ENCODE measurements at places on chromosomes 2 and 18.

GRCh38 chr2:222490131-222490530 is 65.8 kb downstream of the SGPP2 start:
- no peak for DNase-seq

DNA sequence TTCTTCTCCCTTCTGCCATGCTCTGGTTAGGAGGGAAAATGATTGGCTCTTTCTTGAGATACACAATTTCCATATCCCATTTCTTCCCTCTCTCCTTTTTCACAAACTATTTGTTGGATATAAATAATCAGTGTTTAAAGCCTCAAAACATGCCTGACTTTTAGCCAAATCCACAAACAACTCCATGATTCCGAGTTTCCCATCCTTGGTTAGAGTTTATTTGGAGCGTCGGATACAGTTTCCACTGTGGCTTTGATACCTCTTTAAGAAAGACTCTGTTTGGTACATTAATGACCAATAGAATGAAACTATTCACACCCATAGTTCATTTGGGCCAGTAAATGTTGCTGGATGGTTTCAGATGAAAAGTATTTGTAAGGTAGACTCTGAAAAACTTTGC is 5.9 kb upstream of the FHL2 start:
- no peak for DNase-seq

DNA sequence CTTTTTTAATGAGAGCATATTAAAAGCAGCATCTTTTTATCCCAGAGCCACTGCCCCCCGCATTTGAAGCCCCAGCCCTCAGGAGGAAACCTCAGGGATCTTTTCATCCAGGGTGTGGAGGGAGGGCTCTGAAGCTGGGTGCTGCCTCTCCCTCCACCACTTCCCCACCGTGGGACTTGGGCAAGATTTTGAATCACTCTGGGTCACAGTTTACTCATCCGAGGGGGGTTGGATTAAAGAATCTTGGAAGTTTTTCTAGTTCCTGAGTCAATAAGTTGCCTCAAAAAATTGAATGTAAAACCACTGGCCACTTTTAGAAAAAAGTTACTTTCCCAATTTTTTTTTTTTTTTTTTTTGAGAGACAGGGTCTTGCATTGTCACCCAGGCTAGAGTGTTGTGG is 62.0 kb upstream of the ANKRD44 start:
- DNase-seq = no peak

DNA sequence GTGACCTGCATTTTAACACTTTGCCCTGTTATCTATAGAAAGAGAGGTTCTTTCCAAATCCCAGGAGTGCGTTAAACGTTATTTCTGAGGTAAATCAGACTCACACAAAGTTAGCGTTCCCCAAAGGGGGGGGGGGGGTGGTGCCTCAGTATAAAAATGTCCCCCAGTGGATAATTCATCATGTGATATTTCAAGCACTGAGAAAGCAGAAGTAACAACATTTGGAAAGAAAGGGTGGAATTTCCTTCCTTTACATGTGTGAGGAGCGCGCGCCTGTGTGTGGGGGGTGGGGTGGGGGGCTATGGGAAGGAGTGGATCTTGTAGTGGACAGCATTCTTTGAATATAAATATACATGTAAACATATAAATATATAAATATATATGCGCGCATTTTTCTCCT is 630.9 kb downstream of the NYAP2 start:
- no peak for DNase-seq

GRCh38 chr2:104849618-104850141 is 4.2 kb upstream of the POU3F3 start:
- DNase-seq = no peak

- no peak for DNase-seq
These were observed 29.1 kb upstream of the ALK start for GRCh38 chr2:29950481-29950880.

DNA sequence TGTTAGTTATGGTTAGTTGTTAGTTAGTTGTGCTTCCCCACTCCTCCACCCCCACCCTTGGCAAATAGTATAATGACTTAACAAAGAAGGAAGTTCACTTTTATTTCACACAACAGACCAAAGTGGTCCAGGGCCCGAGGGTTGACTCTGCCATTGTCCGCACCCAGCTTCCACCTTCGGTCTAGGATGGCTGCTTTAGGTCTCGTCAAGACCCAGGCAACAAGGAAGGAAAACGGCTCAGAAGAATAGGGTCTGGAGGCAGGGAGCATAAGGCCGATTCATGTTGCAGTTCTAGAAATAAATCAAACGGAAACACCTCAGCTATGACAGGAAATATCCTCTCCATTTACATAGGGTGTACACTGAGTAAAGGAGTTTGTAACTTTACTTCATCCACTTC is 206.0 kb upstream of the CXCR4 start:
- no peak for DNase-seq

- DNase-seq = no peak
These were observed 9.7 kb upstream of the SLC39A10 start for GRCh38 chr2:195647302-195647701.

Data from NCI-H524 (cell line).